Naive thymus-derived CD4-positive, alpha-beta T cell (primary cell): ENCODE measurements at places on chromosomes 7 and 10. TPM values are rescaled to one million over a fixed set of nuclear protein-coding genes. Genes with fewer than 3 reads are reported as not detected.

DNA sequence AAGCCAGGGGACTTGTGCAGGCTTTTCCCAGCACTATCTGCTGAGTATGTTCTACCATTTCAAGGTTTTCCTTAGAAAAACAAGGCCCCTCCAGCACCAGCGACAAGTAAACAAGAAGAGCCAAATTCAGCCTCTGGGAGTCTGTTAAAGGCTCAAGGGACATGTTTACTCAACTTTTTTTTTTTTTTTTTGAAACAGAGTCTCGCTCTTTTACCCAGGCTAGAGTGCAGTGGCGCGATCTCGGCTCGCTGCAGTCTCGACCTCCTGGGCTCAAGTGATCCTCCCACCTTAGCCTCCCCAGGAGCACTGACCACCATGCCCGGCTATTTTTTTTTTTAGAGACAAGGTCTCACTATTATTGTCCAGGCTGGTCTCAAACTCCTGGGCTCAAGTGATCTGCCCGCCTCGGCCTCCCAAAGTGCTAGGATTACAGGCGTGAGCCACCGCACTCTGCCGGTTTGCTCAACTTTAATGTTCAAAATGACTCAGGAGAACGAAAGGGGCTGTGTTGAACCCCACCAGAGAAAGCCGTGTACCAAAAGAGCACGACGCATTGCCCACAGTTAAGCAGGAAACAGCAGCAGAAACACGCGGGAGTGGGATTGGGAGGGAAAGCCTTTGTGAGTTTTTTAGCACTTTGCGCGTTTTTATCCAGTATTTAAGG, 772 bp downstream of the PRDX3 start:
- DNase-seq = no peak

DNA sequence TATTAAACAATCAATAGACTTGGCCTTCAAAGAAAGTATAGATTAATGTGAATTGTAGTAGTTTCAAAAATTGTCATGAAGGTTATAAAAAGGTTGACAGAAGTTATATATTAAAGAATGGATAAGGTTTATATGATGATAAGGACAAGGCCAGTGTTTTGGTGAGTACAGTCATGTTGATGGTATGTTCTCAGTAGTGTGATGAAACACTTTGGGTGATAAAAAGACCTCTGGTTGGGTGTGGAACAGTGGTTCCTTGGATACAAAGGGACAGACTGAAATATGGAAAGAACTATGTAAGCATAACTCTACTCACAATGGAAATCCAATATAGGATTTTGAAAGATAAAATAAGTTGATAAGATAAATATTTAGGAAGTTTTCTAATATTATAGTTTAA, 866.3 kb downstream of the ANKRD7 start:
- no peak for DNase-seq

GRCh38 chr10:1683649-1684048, 53.7 kb downstream of the ADARB2 start:
- DNase-seq = no peak

DNA sequence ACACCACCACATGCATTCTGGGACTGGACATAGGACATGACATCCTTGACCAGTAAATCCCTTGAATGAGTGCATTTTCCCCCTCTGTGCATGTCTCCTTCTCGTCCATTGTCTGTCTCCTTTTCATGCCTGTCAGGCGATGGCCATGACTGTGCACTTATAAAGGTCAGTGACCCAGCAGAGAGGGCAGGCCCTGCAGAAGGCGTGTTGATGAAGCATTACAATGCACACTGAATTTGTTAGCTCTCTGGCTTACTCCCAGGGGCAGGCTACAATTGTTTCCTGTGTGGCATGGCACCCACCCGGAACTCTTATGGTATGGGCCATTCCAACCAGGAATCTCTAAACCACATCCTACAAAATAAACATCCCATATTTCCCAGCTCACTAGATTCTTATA, 71.1 kb downstream of the SAMD9 start:
- DNase-seq = no peak

Gene OPN4
- total RNA-seq = not detected

DNA sequence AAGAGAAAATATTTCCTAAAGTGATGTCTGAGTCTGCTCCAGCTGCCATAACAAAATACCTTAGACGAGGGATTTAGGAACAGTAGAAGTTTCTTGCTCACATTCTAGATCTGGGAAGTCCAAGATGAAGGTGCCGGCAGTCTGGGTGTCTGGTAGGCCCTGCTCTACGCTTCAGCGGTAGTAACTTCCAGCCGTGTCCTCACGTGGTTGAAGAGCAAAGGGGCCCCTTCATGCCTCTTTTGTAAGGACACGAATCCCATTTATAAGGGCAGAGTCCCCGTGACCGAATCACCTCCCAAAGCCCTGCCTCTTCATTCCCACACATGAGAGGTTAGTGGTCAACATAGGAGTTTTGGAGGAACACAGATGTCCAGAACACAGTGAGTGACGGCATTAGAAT, 52.2 kb upstream of the INPP5A start:
- DNase-seq = no peak

- no peak for DNase-seq
Measured at GRCh38 chr7:129793506-129794310, 159.1 kb downstream of the UBE2H start.

Gene DMBT1
- not detected for total RNA-seq

DNA sequence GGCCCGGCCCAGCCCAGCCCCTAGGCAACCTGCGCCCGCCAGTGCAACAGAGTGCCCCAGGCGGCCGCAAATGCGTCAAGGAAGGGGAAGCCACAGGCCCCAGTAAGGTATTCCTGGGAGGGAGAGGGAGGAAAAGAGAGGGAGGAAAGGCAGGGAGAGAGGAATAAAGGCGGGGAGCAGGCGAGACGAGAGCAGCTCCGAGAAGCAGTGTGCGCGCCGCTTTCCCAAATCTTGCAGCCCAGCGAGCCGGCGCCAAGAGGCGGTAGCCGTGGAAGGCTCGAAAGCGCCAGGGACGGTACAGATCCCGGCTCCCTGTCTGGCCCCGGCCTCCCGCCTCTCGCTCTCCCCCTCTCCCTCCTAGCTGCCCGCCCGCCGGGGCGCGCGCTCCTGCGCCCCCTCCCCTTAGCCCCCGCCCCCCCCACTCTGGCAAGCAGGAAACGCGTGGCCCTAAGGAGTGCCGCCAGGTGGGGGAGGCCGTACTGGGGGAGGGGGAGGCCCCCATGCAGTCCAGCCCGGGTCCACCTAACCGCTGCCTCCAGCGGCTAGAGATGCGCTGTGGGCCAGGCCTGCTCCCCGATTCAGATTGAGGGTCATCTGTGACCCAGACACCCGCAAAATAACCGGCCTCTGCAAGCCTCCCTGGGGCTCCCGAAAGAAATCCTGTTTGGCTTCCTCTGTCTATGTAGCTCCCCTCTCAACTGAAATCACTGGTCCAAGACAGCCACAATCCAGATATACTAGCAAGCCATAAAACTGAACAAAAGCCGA, 4.3 kb downstream of the HOXA10 start:
- no peak for DNase-seq

Gene XRCC2
- 1.2 TPM for total RNA-seq

GRCh38 chr7:29231671-29232232, 37.2 kb downstream of the CHN2 start:
- DNase-seq = no peak

DNA sequence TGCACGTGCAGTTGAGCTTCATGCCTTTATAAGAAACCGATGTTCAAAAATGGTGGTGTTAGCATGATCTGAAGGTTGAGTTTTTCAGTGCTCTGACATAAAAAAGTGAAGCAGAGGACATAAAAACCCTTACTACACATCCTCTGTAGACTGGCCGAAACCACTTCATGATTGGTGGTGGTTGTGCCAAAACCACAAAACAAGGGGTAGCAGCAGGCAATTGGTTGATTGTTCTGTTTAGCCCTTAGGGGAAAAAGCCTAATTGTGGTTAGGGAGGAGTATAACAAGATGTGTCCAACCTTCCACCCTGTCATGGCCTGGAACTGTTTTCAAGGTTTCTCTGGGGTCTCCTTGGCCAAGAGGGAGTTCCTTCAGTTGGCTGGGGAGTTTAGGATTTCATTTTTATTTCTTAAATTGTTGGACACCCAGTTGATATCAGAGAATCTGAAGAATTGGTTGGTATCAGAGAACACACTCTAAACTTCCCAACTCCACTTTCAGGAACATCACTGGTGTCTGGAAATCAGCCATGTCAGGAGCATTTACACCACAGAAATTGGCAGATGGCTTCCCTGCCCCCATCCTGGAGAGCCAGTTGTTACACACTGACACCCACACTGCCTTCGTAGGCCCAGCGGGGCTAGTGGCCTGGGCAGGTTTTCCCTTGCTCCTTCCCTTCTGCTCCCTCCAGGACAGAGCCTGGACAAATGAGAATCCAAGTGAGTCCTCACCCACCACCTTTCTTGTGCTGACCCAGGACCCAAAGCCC, 18.8 kb downstream of the MRPS24 start:
- no peak for DNase-seq

Gene CPA2
- total RNA-seq = not detected

DNA sequence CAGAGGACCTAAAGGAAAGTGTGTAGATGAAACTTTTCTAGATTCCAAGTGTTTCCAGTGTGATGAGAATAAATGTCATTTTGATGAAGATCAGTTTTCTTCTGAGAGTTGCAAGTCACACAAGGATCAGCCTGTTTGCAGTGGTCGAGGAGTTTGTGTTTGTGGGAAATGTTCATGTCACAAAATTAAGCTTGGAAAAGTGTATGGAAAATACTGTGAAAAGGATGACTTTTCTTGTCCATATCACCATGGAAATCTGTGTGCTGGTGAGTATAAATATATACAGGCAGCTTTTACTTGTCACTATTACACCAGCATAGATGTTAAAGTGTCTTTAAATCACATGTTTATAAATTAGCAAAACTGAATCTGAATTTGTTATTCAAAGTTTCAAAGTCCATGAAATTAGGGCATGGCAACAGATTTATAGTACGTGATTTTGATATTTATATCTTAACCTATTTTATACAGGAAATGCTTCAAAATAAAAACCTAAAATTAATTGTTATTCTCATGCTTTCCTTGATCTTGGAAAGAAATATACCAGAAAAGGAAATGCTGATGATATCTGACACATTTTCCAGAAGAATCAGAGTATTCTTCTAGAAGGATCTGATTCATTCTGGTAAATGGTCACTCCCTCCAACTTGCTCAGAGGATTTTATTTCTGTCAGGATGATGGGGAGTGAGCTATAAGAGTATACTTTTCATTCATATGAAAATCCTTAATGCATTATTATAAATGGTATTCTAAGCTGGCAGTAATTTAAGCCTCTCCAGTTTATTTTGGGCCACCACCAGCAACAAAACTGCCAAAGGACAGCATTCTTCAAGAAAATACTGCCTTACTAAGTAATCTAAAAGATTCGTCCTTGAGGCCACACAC, 71.4 kb downstream of the ITGB8 start:
- DNase-seq = no peak

DNA sequence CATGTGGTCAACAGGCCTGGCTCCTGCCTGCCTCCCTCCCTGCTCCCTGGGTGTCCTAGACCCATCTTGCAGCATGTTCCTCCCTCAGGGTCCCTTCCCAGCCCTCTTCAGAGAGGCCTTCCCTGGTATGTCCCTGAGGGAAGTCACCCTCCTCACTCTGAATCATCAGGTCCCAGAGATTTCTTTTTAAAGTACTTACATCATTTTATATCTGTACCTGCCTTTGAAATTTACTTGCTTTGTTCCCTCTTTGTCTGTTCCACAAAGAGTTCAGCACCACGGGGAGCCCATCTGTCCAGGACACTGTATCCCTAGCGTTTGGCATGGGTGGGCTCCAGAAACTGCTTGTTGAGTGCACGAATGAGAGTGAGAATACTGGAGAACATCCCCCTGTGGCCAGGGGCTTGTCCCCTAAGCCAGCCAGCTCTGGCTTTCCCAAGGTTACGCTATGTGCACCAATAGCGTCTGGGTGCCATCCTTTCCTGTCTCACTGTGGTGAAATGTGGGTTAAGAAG, 50.6 kb upstream of the IGFBP3 start:
- no peak for DNase-seq

Gene MAPK8
- 41.9 TPM for total RNA-seq

GRCh38 chr10:21519941-21520436, 5.5 kb downstream of the SKIDA1 start:
- DNase-seq = no peak

DNA sequence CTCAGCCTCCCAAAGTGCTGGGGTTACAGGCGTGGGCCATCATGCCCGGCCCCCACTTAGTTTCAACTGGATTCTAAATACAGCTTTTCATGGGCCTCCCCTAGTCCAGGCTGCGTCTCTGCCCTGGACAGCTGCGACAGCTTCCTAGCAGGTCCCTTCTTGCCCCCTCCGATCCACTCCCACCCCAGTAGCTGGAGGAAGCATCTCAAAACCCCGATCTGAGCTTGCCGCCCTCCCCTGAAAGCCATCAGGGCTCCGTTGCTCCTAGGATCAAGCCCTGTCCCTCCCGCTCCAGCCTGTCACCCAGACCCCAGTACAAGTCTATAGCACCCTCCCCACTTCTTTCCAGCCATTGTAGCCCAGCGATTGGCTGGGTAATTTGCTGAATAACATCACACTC, 64.5 kb downstream of the VWA2 start:
- no peak for DNase-seq

GRCh38 chr10:132488231-132488821, 49.3 kb upstream of the INPP5A start:
- no peak for DNase-seq

Gene AMZ1
- 0.05 and 0.07 TPM in 2 replicates for total RNA-seq

DNA sequence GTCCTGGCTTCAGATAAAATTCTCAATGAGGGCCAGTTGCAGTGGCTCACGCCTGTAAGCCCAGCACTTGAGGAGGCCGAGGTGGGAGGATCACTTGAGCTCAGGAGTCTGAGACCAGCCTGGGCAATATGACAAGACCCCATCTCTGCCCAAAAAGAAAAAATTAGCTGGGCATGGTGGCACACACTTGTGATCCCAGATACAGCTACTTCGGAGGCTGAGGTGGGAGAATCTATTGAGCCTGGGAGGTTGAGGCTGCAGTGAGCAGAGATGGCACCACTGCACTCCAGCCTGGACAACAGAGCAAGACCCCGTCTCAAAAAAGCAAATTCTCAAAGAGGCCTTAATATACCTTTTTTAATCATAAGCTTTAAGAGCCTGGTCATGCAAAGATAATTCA, 142.9 kb downstream of the CUX1 start:
- DNase-seq = no peak

DNA sequence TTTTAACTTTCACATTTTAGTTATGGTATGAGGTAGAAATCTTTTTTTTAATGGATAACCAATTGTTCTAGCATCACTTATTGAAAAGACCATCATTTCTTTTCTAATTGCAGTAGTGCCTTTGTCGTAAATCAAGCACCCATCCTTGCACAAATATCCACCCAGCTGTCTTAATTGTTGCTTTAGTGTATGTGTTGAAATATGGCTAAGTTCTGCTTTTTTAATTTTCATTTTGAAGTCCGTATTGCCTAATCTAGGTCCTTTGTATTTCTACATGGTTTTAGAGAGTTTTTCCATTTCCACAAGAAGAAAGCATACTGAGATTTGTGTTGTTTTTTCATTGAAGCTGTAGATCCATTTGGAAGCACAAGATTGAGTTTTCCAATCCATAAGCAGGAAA, 259.6 kb upstream of the SEMA3E start:
- no peak for DNase-seq

GRCh38 chr10:124894569-124895215, 47.2 kb upstream of the ZRANB1 start:
- DNase-seq = no peak
